ENCODE measurements at places on chromosomes 2 and 18.
A peak's percentile ranks its signal among the peaks of the same experiment; 100 is the strongest.

GRCh38 chr2:226835796-226836547, at the start of gene RHBDD1:
RHBDD1 (plus strand) TSS chr2:226836054; CDS start chr2:226864694, 28,640 bp downstream.
- peak; percentile 74 for DNase-seq

- no peak for DNase-seq
These were observed 73.1 kb upstream of the BZW1 start for GRCh38 chr2:200738590-200738989.

DNA sequence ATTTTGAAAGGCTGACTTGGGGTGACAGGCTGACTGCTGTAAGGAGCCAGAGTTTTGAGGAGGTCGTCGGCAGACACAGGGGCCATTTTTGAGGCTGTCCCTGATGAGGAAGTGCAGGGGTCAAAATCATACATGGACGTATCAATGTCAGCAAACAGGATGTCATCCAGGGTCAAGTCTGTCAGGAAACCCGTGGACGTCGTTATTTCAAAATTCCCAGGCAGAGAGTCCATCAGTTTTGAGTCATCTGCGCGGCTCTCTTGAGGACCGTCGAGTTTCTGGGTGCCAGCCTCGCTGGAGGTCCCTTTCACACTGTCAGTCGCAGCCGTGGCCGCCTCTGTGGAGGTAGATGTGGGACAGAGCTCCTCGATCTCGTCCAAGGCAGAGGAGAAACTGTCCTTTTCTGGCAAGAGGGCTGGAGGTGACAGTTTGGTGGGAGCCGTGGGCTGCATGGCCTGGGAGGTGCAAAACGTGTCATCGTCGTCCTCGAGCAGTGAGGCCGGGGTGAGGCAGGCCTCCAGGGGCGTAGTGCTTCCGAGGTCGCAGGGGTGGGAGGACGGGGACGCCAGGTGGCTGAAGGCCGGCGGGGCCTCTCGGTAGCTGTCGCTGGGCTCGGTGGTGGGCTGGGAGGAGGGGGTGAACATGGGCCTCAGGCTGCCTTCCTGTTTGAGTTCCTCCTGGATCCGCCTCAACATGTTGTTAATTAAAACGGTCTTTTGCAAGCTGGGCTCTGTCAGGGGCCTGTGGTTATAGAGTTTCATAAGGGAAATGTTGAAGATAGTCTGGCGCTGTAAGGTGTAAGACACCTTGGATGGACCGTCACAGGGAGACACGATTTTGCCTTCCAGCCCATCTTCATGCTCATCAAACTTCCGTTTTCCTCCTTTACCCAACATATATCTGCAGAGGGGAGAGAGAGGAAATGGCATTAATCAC, 17.5 kb downstream of the SERTAD2 start:
- no peak for DNase-seq

DNA sequence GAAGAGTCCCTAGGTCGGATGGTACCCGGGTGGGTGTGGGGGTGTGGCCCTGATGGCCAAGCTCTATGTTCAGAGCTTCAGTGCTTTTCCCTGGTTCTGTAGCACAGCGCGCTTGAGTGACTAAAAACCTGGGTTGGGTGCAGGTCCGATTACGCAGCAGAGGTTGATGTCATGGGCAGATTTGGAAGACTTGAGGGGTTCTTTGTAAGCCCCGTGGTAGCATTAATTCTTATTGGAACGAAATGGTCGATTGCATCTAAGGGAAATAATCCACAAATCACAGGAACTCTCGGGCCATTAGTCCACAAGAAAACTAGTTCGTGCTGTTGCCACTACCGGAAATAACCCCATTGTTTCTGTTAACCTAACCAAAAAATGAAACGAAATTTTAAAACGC, 9.0 kb downstream of the HOXD8 start:
- no peak for DNase-seq

- no peak for DNase-seq
These were observed 28.4 kb upstream of the ARMC9 start for GRCh38 chr2:231170055-231170454.

GRCh38 chr2:207771421-207771820, 1.7 kb upstream of the FZD5 start:
- DNase-seq, result no peak

- DNase-seq, result no peak
These were observed 96.7 kb downstream of the ZNF516 start for GRCh38 chr18:76398295-76398694.

DNA sequence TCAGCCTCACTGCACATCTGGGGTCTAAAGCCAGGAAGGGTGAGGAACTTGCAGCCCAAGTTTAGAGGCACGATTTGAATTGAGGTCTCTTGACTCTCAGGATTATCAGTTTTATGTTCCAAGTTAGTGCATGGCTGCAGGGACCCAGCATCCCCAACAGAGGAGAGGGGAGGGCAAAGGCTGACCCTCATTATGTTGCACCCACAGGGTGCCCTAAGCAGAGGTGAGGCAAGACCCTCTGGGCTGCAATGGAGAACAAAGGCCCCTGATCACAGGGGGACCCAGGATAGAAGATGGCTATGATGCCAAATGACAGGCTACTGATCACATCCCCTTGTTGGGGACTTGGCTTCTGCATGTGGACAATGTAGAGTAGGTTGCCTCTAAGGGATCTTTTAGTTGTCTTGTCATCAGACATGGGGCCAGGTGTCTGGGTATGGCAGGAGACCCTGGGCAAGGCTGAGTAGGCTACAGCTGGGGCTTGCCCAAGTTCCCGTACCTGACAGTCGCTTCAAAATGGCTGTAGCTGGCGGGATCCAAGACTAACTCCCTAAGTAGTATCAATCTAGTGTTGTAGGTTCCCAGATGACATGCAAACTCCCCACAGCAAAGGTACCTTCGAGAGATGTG, 4.5 kb upstream of the GDF7 start:
- DNase-seq, result no peak

DNA sequence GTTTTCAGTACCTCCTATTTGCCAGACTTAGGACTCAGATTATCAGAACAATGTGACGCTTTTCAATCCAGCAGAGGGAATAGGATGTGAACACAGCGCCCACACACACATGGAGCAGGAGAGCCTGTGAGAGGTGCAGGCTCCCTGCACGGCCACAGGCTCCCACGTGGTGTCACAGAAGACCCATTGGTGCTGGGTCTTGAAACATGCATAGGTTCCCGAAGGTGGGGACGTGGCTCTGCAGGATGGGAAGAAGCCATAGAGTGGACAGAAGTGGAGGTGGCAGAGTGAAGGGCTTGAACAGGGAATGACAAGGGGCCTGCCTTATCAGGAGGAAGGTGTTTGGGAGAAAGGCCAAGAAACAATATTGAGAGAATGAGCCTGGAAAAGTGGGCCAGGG, 78.5 kb upstream of the BCL2L11 start:
- no peak for DNase-seq

GRCh38 chr2:184270660-184271059, 327.7 kb upstream of the ZNF804A start:
- DNase-seq, result no peak

DNA sequence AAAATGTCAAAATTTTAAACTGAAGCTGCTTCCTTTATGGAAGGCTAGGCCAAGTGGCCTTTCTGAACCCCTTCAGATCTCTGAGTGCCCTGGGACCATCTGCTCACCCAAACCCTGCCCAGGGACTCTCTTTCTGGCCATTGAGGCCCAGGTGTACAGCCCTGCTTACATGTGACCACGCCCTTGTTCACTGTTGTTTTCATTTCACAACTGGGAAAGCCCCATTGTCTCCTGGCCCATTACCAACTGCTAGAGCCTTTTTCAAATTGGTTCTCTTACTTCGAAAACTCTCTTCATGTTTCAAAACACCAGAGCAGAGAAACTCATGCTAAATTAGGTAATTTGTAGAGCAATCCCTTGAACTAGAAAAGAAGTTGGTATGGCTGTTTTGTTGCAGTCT, 219.5 kb upstream of the TANK start:
- DNase-seq, result no peak

- peak; percentile 76 for DNase-seq
These were observed 2.1 kb downstream of the NABP1 start for GRCh38 chr2:191679818-191680600.

DNA sequence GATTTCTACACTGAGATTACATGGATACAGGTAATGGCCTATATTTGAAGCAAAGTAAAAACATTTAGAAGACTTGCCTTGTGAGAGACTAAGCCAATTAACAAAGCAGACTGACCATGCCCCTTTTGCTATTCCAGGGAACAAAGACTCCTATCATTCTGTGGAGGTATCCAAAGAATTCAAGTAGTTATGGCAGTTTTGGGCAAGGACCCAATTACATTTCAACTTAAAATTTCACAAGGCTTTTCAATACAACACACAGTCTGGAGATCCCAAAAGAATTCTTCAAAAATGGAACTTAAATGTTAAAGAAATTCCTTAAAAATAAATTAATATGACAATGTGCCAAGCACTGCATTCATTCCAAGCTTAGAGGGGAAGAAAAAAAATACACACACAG, 109.2 kb upstream of the CHRNA1 start:
- no peak for DNase-seq

- peak; percentile 62 for DNase-seq
These were observed 57.2 kb downstream of the CYB5A start for GRCh38 chr18:74234326-74235171.

DNA sequence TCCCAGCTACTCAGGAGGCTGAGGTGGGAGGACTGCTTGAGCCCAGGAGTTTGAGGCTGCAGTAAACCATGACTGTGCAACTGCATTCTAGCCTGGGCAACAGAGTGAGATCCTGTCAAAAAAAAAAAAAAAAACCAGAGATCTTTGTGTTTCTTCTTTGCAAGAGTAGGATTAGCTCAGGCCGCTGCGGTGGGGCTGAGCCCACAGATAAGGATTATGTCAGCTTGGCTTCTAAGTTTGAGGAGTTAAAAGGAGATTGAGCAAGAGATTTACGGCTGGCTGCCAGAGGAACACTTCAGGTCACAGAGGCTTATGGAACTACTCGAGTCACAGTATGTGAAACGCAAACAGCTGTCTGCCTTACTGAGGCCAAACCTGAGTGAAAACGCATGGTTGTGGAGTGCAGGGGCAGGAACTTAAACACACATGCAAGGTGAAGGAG, 146.7 kb upstream of the L3MBTL4 start:
- DNase-seq, result peak; percentile 18

GRCh38 chr2:239000500-239001073, 152.7 kb downstream of the TWIST2 start:
- no peak for DNase-seq

DNA sequence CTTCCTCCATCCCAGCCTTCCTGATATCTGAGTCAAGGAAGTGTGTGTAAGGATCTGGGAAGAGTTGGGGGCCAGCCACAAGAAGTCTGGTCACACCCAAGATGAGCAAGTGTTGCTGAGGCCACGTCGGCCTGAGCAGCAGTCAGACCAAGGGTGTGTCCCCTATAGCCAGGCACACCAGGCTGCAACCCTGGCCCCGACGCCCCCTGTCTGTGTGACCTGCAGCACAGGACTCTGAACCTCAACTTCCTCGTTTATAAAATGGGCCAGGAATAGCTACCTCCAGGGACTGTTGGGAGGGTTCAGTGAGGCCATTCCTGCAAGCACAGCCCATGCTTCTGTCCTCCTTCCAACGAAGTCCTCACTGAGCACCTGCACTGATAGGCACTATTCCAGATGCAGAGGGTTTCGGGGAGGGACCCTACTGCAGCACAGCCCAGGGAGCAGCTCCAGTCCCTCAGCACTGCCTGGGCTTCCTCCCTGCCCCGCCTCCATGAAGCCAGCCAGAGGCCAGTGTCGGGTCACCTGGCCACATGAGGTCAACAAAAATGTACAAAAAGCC, 13.3 kb downstream of the LIMS2 start:
- no peak for DNase-seq

Measured in non-pigmented ciliary epithelial cell (primary cell).